PC-9 (cell line): ENCODE measurements at places on chromosomes 16 and 17.

DNA sequence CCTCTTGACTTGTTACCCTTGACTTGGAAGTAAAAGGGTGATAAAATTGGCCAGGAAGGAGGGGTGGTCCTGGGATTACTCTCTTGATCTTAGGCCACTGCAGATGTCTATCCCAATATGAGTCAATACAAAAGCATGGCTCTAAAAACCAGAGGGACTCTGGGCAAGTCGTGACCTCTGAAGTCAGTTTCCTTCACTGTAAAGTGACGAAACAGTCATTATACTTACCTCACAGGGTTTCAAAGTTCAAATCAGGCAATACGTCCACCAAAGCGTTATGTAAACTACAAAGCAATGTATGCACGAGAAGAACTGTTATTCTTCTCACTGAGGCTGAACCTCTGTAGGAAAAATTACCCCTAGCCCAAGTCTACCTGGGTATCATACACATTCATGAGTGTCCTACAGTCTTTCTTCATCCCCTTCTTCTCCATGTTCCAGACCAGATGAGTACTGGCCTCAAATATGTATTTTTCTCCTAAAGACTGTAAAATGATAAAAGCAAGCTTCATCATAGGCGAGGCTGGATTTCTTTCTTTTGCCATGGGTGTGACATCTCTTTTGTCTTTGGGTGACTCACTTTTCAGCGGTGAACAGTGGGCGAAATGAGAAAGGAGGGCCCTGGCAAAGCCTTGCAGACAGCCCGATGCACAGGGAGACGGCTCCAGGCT is 34.5 kb upstream of the CLEC18B start:
- DNase-seq = no peak

DNA sequence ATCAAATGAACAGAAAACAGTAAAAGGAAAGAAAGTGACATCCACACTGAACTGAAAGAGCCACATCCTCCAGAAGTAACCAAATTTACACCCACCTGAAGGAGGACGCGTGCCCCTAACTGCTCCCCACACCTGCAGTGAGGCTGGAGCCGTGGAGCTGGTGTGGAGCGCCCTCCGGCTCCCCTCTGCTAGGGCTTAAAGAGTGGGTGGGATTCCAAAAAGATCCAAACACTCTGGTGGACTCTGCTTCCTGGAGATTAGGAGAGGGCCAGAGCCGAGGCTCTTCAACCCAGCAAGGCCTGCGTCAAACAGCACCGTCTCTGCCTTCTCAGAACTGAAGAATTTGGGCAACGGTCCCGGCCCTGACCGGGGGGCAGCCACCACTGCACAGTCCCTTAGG is 15.2 kb downstream of the CCDC40 start:
- DNase-seq = no peak

GRCh38 chr16:55588799-55589198 is 22.3 kb downstream of the CAPNS2 start:
- no peak for DNase-seq

DNA sequence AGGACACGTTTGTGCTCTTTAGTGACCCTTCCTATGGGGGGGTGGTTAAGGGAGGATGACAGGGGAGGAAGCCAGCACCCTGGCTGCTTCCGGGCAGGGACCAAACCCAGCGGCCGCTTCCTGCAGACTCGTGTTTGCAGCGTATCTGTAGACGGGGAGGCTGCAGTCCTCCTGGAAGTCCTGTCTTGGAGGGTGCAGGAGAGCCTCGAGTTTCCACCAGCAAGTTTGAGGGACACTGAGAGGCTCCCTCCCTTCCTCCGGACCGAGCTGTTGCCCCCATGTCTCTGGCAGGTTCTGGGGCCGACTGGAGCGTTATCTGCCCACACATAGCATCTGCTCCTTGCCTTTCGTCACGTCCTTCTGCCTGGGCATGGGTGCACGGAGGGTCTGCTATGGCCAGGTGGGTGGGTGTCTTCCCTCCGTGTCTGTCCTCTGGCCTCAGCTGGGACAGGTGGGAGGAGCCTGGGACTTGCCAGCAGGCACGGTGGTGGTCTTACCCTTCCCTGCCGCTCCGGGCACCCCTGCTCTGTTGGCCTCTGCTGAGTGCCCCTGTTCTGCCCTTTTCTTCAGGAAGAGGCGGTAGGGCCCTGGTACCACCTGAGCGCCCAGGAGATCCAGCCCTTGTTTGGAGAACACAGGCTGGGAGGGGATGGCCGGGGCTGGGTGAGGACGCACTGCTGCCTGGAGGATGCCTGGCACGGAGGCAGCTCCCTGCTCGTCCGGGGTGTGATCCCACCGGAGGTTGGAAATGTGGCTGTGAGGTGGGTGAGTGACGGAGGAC is 8.8 kb downstream of the ENGASE start:
- no peak for DNase-seq

GRCh38 chr16:73000020-73000906 is 47.7 kb downstream of the ZFHX3 start:
- DNase-seq = no peak

- DNase-seq = no peak
Observed at GRCh38 chr17:72952220-72952619, 140.3 kb downstream of the SLC39A11 start.

GRCh38 chr16:14180481-14180944 is 109.4 kb downstream of the MRTFB start:
- DNase-seq = no peak

DNA sequence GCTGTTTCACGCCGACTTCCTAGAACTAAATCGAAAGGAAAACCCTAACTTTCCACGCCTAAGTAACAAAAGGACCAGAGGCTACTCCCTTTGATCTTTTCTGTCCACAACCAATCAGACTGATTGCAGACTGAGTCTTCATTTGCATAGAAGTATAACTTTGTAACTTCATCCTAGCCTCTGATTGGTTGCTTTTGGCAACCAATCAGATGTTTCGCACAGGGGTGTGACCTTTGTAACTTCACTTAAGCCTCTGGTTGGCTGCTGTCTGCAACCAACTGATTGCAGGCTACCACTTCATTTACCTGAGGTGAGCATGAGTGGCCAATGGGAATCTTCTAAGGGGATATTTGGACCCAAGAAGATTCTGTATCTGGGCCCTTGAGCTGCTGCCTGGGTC is 17.4 kb upstream of the ICAM2 start:
- no peak for DNase-seq
